Activated CD8-positive, alpha-beta memory T cell treated with anti-CD3 and anti-CD28 coated beads for 4 hours (primary cell): ENCODE measurements at places on chromosomes 6 and 20.

DNA sequence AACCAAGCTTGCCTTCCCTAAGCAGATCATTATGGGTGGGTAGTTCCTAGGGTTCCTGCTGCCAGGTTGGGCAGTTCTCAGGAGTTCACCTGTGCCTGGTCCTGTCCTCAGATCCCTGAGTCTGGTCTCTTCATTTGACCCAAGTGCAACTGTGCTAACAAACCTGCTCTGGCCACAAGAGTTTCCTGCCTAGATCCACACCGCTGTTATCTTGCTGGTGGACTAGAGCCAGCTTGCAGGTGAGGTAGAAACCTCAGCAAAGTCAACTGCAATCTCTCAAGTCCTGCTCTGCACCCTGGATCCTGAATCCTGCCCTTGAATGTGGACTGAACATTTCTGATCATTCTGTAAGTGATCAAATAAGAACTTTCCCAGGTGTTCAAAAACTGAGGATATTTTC, 191.8 kb upstream of the LRFN2 start:
- no peak for DNase-seq

GRCh38 chr20:49280463-49281058, 2.7 kb upstream of the ZNFX1 start:
- no peak for DNase-seq

DNA sequence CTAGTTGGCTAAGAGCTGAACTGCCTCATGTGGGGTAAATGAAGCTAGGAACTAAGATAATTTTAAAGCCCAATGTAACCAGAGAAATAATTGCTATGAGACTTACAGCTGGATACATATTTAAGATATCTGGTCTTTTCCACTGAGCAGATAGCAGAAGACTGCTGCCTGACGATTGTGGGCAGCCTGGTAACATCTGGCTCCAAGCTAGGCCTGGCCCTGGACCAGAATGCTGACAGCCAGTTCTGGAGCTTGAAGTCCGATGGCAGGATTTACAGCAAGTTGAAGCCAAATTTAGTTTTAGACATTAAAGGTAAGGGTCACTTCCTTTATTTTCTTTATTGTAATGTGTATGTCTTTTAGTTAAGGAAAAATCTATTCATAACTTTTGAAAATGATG, 65.7 kb downstream of the RTN4IP1 start:
- DNase-seq, result no peak

DNA sequence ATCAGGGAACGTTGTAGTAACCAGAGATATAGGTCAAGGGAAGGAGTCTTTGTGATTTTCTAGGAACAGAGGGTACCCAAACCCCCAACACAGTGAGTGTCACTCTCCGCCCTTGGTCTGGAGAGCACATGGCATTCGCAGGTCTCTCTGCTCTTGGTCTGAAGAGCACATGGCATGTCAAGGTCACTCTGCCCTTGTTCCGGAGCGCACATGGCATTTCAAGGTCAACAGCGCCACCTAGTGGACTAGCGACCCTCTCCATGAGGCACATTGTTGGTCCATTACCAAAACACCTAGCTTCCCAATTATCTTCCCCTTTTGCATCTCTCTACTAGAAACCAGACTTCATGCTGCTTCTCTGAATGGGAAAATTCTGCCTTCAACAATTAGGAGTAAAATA, 260.0 kb downstream of the C6orf118 start:
- no peak for DNase-seq

DNA sequence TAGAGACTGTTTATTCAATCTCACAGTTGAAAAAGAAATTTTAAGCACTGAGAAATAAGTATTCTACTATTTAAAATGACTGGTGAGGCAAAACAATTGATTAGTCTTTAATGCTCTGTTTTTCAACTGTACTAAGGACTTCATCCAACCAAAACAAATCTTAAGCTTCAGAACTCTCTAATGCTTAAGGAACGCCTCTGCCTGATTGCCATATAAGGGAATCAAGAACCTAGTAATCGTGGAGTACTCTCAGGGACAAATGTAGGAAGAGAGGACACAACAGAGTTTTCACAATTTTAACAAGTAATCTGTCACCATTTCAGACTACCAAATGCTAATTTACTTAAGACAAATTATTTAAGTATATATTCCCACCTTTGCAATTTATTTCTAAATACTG, 16.1 kb downstream of the FBXO30 start:
- DNase-seq, result no peak

DNA sequence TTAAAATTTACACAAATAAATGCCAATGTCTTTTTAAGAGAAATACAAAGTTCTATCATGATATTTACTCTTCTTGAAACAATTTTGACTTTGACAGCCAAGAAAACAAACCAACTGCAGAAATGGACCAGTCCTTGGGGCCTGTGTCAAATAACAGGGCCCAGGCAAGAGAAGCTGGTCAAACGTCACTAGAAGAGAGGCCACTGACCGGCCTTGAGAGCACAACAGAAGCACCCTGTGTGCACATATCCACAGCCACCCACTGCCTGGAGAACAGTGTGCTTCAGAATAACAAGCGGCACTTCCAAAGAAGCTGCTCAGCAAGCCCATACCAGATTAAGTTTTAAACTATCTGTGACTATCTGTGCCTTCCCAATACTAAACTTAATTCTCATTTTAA, 14.8 kb downstream of the APMAP start:
- no peak for DNase-seq
